ENCODE measurements at places on chromosomes 7 and 10. TPM values are rescaled to one million over a fixed set of nuclear protein-coding genes. Genes with fewer than 3 reads are reported as not detected.

KMT2E gene
- total RNA-seq = 72.9 TPM

DNA sequence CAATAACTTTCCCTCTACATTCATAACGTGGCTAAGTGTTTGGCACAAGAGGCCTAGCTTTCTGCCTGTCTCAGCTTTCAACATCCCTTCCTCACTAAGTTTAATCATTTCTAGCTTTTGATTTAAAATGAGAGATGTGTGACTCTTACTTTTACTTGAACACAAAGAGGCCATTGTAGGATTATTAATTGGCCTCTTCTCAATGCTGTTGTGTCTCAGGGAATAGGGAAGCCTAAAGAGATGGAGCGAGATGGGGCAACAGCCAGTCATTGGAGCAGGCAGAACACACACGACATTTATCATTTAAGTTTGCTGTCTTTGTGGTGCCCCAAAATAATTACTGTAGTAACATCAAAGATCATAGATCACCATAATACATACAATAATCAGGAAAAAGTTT, 167.1 kb upstream of the TRIM24 start:
- no peaks in the 10 kb centered on the region for H3K27me3 ChIP-seq
- H3K36me3 ChIP-seq = no peaks in the 10 kb centered on the region
- peaks cover 14% of the 10 kb centered on the region for H3K4me1 ChIP-seq

GRCh38 chr7:129212596-129212995, 12.2 kb upstream of the AHCYL2 start:
- H3K4me1 ChIP-seq = peaks cover 3% of the 10 kb centered on the region
- no peak overlapping the region for H3K27ac ChIP-seq
- H3K4me3 ChIP-seq = no peak overlapping the region
- H3K36me3 ChIP-seq = peaks cover 19% of the 10 kb centered on the region
- DNase-seq = no peak

DNA sequence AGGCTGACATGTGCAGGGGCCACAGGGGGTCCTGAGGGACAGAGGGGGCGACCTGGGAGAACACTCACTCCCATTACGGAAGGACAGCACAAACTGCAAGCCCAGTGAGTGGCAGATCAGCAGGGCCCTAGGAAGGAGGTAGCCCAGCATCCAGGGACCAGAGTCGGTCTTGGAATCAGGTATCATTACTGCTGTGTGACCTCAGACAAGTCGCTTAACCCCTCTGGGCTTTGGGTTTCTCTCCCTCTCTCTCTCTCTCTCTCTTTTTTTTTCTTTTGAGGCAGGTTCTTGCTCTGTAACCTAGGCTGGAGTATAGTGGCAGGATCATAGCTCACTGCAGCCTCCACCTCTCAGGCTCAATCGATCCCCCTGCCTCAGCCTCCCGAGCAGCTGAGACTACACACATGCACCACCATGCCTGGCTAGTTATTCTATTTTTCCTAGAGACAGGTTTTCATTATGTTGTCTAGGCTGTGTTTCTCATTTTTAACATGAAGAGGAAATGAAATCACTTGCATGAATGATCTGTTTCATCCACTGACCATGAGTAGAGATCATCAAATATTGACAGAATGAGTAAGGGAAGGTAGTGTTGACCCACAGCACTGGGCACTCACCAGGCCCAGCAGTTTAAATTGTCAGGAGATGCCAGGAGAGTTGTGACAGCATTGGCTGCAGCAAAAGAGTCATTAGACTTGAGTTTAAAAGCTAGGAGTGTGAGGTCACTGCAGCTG, 49.4 kb downstream of the BUB3 start:
- H3K27me3 ChIP-seq = no peaks in the 10 kb centered on the region
- H3K4me1 ChIP-seq = no peaks in the 10 kb centered on the region
- no peak overlapping the region for H3K4me3 ChIP-seq
- no peak for DNase-seq

TMEM139 gene
- not detected for total RNA-seq

CYP3A4 gene
- total RNA-seq = not detected

GRCh38 chr10:97032624-97033023, 153.1 kb downstream of the SLIT1 start:
- no peaks in the 10 kb centered on the region for H3K36me3 ChIP-seq
- no peak for DNase-seq
- peaks cover 24% of the 10 kb centered on the region for H3K27me3 ChIP-seq
- H3K4me1 ChIP-seq = peaks cover 10% of the 10 kb centered on the region
- H3K4me3 ChIP-seq = no peak overlapping the region
- H3K27ac ChIP-seq = no peak overlapping the region

- no peak overlapping the region for H3K4me3 ChIP-seq
- no peak overlapping the region for H3K27ac ChIP-seq
- H3K27me3 ChIP-seq = no peaks in the 10 kb centered on the region
- peaks cover 3% of the 10 kb centered on the region for H3K36me3 ChIP-seq
- no peak for DNase-seq
- H3K4me1 ChIP-seq = no peaks in the 10 kb centered on the region
These were observed 58.4 kb downstream of the MGMT start for GRCh38 chr10:129525401-129525801.

GRCh38 chr10:69061305-69062161, 26.4 kb upstream of the SRGN start:
- H3K4me1 ChIP-seq = peaks cover 33% of the 10 kb centered on the region
- no peaks in the 10 kb centered on the region for H3K27me3 ChIP-seq
- no peaks in the 10 kb centered on the region for H3K36me3 ChIP-seq
- H3K4me3 ChIP-seq = peak overlapping the region; percentile 64

DNA sequence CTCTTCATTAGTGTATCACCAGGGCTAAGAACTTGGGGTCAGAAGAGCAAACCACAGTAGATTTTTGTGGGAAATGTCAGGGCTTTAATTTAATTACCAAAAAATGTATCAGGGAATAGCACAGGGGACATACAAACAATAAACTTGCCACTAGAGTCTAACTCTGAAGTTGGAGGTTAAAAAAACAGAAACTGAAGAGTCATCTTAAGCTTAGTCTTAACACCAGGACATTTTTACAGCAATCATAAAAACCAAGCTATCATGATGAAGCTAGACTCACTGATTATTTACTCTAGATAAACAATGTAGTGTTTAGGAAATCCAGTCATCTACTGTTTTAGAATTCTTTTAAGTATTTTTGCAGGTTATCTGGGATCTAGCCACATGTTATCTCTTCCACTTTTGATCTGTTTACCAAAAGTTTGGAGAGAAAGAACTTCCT, 48.4 kb upstream of the GLI3 start:
- peaks cover 15% of the 10 kb centered on the region for H3K4me1 ChIP-seq
- H3K27me3 ChIP-seq = peaks cover 55% of the 10 kb centered on the region
- no peak for DNase-seq
- H3K27ac ChIP-seq = no peak overlapping the region
- H3K4me3 ChIP-seq = no peak overlapping the region

- H3K4me3 ChIP-seq = peak overlapping the region; percentile 32
- H3K36me3 ChIP-seq = no peaks in the 10 kb centered on the region
- DNase-seq = no peak
- peaks cover 57% of the 10 kb centered on the region for H3K27me3 ChIP-seq
These were observed 3.6 kb downstream of the ADARB2 start for GRCh38 chr10:1733720-1734119.
